ENCODE measurements at places on chromosomes 5 and 9.

GRCh38 chr5:14579731-14580397 lies 1.7 kb upstream of the OTULINL start:
- no peak for DNase-seq

DNA sequence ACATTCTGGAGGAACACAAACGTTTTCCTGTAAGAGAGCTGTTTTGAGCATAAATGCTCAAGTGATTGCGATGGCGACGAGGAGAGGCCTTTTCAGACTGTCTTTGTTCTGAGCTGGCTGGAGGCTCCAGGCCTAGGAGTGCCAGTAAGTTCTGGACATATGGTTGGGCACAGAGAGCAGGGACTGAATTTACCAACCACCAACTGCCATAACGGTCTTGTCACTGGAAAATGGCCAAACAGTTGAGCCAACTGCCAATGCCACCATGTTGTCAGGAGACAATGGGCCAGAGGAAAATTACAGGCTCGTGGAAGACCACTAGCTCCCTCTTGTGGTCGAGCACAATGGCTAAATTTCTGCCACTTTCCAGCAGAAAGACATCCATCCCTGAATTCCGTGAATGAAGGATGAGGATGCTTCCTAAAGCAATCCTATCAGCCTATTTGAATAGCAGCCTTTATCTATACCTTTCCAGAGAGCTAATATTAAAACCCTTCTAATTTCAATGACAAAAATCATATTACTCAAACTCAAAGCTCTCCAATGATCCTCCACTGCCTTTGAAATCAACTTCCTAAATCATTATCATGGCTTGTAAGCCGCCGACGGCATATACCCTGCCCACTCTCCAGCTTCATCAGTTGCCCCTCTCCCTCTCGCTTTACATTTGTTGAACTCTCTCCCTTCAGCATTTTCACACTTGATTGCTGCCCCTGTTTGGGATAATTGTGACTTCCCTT lies 66.9 kb upstream of the GLIS3 start:
- DNase-seq = no peak

GRCh38 chr9:11199335-11199734 lies 586.5 kb upstream of the PTPRD start:
- no peak for DNase-seq

DNA sequence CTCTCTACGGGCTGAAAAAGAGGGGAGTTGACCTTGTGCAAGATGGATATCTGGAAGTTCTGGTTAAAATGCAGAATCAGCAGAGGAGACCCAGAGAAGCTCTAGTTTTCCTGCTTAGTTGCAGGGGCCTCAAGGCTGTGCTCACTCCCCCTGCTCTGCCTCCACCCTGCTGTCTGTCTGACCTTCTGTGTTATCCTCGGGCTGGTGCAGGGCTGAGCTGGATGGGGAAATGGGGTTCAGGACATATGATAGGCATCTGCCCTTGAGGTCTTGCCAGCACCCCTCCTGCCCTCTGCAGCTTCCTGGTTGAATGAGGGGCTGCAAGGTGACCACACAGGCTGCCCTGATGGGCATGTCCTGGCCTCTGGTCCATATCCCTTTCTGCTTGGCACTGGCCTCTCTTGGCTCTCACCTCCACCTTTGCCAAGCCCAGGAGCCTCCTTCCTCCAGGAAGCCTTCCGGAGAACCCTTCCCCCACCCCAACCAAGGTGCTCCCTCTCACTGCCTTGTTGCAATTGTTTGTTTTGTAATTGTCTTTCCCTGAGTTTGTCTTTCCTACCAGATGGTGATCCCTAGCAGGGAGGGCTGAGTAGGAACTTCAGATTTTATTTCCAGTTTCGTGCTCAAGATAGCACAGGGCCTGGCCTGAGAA lies 1.3 kb downstream of the TMEM268 start:
- DNase-seq = no peak

GRCh38 chr9:83061990-83062650 lies 822 bp downstream of the RASEF start:
- DNase-seq = no peak

- no peak for DNase-seq
Observed at GRCh38 chr9:21902136-21902535, 92.1 kb downstream of the CDKN2A start.

GRCh38 chr9:110825950-110826349 lies 157.4 kb downstream of the MUSK start:
- DNase-seq = no peak

- DNase-seq = no peak
Observed at GRCh38 chr5:91794856-91795548, 411.9 kb upstream of the ARRDC3 start.

Measured in stimulated activated CD4-positive, alpha-beta T cell treated with anti-CD3 and anti-CD28 coated beads, TNF-alpha, amount 100 ng/mL, for 1 hour (primary cell).